ENCODE measurements at places on chromosomes 7 and 10.

DNA sequence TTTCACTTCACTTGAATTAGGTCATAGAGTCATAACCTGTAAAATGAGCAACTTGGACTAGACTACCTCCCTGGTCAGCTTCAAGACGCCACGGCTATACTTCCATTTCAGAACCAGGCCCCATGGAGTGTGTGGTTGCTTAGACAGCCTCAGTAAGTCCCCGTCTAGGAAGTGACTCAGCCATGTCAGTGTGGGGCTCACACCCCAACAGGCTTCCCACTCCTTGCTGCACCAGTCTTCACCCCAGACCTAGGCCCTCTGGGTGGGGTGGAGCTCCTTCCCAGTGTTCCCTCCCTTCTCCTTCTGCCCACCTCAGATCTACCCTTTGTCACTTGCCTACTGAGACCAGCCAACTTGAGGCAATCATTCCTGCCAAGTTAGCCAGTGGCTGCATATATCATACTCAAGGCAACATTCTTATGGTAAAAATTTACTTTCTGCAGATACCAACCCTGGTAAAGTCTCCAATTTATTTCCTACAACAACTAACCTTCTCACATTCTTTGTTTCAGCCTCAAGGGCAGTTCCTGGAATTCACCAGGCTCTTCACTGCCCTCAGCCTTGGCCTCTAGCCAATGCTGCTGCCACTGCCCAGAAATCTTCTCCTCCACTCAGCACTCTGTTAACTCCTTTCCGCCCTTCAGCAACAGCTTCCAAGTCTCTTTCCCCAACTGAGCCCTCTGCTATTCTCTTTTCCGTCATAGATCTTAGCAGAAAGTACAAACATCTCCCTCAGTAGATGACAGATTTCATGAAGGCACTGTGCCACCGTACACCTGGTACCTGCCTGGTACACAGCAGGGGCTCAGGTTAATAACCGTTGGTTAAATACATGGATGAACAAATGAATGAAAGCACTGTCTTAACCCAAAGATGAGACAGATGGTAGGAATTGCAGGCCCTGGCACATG is 31.3 kb upstream of the ZNRF2 start:
- DNase-seq: no peak

DNA sequence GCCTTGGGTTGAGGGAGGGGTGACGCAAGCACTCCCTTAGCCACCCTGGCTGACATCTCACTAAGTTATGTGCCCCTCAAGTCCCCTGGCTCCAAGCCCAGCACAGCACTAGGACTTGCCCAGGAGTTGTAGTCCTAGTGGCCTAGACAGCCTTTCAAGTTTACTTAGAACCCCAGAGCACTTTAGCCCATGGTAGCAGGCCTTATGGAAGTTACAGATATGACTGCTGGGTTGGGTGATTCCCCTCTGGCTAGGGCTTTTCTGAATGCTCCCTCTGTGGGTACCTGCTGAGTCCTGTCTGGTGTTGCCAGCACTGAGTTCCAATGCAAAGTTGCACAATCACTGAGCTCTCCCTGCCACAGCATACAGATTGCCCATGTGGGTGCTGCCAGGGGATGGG is 83.2 kb downstream of the AHCYL2 start:
- DNase-seq: no peak

DNA sequence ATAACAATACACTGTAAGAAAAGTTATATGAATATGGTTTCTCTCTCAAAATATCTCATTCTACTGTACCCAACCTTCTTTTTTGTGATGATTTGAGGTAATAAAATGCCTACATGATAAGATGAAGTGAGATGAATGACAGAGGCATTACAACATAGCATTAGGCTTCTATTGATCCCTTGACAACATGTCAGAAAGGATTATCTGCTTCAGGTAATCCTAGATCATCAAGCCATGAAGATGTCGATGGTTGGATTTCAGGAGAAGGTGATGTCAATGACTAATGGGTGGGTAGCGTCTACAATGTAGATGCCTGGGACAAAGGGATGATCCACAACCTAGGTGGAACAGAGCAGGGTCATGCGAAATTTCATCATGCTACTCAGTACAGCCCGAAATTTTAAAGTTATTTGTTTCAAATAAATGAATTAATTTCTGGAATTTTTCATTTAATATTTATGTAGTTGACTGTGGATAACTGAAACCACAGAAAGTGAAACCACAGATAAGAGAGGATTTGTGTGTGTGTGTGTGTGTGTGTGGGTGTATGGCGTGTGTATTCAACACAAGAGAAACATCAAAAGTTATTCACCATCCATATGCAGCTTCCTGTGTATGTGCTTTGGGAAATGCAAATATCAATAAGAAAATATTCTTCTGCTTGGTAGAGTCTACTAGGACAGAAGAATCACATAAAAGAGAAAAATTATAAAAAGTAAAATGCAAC is 77.0 kb downstream of the MAGI2 start:
- no peak for DNase-seq

- no peak for DNase-seq
Measured at GRCh38 chr7:39712751-39713150, 89.4 kb downstream of the RALA start.

- no peak for DNase-seq
Measured at GRCh38 chr7:45643630-45644029, 69.5 kb downstream of the ADCY1 start.

GRCh38 chr10:21614000-21614399 is 80.0 kb downstream of the MLLT10 start:
- DNase-seq: no peak

DNA sequence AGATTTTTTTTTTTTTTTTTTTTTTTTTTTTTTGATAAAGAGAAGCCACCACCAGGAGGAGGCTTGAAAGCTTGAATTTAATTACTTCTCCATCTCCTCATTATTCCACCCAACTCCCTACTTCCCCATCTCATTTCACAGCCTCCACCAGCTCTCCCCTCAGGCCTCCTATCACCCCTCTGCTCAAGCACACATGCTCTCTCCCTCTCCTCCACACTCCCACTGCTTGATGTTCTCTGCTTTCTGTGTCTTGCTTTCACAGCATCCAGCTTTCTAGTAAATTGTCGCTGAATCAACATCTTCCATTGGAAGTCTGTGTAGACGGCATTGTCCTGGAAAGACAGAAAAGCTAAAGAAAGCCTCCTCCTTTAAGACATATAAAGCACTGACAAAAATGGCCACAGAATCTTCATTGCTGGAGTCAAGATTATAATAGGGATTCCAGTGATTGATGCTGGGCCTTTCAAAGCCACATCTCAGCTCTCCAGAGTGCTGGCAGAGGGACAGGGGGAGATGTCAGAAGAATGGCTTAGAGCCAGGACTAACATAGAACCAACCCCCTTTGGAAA is 58.3 kb downstream of the DOCK4 start:
- DNase-seq: no peak

DNA sequence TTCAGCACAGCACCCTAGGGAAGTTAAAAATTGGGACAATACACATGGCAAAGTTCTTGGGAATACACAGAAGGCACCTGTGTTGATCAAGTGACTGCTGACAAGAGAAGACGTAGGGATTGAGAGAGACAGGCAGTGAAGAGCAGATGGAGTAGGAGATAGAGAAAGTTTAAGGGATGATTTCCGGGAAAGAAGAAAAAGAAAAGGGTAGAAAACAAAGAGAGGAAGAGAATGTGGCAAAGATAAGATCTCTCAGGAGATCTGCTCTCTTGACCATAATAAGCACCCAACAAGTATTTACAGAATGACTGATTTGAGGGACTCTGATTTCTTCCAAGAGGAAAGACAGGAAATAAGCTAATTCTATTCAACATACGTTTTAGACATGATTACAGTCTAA is 15.1 kb upstream of the RALA start:
- no peak for DNase-seq

GRCh38 chr10:17238445-17239291 is 10.6 kb downstream of the VIM start:
- DNase-seq: no peak

DNA sequence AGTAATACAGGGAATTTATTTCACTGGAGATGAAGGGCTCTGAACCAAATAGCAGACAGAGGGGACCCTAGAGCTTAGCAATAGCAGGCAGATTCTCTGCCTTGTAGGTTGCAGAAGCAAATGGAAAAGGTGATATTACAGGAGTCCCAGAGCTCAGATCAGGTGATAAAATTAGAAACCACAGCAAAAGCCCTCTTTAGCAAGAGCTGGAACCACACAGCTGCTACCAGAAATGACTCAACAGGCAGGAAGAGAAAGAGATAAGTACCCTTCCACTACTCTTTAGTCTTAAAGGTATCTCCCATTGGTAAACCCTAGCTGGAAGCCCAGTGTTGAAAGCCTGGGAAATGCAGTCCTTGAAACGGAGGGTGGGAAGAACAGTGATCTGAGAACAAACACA is 535.6 kb upstream of the GHITM start:
- no peak for DNase-seq

- DNase-seq: no peak
Measured at GRCh38 chr10:90373911-90374310, 483.9 kb downstream of the HTR7 start.

DNA sequence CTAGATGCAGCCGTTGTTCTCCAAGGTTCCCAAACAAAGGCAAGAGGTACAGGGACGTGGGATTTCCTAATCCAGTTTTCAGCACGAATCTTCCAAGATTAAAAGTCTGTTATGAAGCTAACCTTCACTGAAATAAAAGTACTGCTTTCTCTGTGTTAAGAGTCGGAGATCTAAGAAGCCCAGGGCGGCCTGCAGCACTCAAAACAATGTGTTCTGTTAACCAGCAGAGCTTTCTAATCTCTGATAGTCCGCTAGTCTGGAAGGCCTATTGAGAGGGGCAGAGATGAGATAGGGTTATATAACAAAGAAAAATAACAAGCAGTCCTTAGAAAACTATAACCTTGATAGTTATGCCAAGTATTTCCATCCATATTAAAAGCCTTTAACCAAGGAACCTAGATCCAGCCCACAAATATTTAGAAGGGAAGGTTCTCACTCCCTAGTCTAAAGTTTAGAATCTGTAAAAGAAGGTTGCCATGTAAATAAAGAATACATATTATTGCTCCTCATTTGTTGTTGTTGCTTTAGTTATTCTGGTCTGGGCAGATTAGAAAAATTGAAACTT is 106.3 kb upstream of the SVIL start:
- DNase-seq: no peak
